ENCODE measurements at places on chromosomes 2 and 18. TPM values are rescaled to one million over a fixed set of nuclear protein-coding genes. Genes with fewer than 3 reads are reported as not detected.

Gene CEBPZ
- 13.5 TPM for total RNA-seq

Gene SERPINB12
- total RNA-seq = not detected

Gene SKOR2
- not detected for total RNA-seq

Gene TRMT61B
- total RNA-seq = 8.8 TPM

Gene C18orf54
- 1.1 TPM for total RNA-seq

DNA sequence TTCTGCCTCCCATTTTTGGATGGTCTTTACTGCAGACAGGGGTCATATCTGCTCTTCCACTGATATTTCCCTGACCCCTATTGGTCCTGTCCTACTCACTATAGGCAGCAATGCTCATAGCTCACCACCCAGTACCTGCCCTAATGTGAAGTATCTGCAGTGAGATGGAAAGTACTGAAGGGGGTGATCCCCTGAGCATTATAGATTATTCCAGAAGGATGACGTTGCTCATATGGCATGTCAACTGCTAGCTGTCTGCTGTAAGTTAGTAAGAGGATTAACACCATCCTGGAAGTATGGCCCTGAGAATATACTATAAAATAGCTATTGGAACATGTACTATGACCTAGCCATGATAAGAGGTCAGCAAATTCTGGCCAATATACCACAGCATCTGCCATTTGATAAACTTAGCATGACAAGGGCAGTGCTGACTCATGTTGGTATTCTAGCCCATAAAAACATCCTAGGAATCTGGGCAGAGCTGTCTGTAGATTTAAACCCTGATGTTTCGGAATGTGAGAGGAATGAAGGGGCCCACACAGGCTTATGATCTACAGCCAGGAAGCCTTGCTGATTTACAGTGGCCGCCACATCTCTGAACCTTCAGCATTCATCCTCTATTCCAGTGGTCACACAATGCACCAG is 451.4 kb downstream of the TNS1 start:
- H3K27ac ChIP-seq = no peak overlapping the region
- no peaks in the 10 kb centered on the region for H3K27me3 ChIP-seq
- DNase-seq = no peak

DNA sequence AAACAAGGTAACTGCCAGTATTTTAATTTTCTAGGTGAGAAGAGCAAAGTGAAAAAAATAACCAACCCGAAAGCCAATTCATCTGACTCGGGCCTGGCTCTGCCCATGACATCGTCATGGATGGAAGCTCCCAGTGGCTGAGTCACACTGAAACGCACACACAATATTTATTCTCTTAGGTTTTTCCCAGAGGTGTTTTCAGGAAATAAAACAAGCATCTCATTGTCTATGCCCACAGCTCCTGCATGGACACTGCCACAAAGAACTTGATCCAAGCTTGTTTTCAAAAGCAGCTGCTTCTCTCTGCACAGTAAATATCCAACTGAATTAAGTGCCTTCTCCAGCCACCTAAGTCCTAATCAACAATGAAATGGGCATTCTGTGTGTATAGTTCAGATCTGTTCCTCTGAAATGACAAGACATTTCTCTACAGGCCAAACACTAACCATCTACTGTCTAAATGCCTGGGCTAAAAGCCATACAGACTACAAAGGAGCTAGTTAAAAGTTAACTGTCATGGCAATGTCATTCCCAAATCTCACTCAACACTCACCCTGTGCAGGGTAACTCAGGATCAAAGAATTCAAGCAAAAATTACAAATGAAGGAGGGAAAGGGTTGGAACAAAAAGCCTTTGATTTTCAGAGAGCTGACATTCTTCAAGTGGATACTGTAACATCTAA is 62.9 kb downstream of the RPL31 start:
- no peaks in the 10 kb centered on the region for H3K36me3 ChIP-seq
- no peak overlapping the region for H3K27ac ChIP-seq
- no peaks in the 10 kb centered on the region for H3K4me1 ChIP-seq
- no peak overlapping the region for H3K4me3 ChIP-seq

- no peaks in the 10 kb centered on the region for H3K27me3 ChIP-seq
- H3K4me1 ChIP-seq = no peaks in the 10 kb centered on the region
- no peak for DNase-seq
- H3K4me3 ChIP-seq = no peak overlapping the region
- no peak overlapping the region for H3K27ac ChIP-seq
These were observed 251.9 kb upstream of the CHAC2 start for GRCh38 chr2:53515435-53516332.

GRCh38 chr18:49682173-49682802 is 120.4 kb downstream of the LIPG start:
- no peak for DNase-seq
- H3K4me1 ChIP-seq = no peaks in the 10 kb centered on the region
- no peaks in the 10 kb centered on the region for H3K27me3 ChIP-seq
- no peaks in the 10 kb centered on the region for H3K36me3 ChIP-seq

GRCh38 chr18:30277676-30278075 is 764.9 kb downstream of the DSC3 start:
- no peak for DNase-seq
- H3K27ac ChIP-seq = no peak overlapping the region
- H3K4me1 ChIP-seq = no peaks in the 10 kb centered on the region
- no peak overlapping the region for H3K4me3 ChIP-seq

DNA sequence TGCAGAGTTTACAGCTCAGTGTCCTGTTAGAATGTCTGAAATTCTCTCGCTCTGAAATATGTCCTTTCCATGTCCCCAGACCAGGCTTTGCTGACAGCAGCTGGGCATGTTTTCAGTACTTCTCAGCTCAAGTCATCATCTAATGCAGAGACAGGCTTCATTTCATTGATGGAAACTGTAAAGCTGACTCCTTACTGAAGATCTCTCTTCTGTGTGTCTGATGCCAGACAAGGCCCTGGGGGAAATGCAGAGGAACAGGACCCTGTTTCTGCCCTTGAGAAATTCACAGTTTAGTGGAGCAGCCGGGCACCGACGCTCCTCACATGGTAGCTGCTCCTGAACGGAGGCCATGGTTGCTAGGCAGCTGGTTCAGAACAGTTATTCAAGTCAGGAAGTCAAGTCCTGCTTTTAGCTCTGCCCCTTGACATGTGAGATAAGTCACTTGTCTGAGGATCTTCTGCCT is 24.6 kb upstream of the FZD7 start:
- no peaks in the 10 kb centered on the region for H3K36me3 ChIP-seq
- DNase-seq = no peak
- H3K27me3 ChIP-seq = no peaks in the 10 kb centered on the region
- H3K27ac ChIP-seq = no peak overlapping the region
- no peak overlapping the region for H3K4me3 ChIP-seq
- H3K4me1 ChIP-seq = no peaks in the 10 kb centered on the region

DNA sequence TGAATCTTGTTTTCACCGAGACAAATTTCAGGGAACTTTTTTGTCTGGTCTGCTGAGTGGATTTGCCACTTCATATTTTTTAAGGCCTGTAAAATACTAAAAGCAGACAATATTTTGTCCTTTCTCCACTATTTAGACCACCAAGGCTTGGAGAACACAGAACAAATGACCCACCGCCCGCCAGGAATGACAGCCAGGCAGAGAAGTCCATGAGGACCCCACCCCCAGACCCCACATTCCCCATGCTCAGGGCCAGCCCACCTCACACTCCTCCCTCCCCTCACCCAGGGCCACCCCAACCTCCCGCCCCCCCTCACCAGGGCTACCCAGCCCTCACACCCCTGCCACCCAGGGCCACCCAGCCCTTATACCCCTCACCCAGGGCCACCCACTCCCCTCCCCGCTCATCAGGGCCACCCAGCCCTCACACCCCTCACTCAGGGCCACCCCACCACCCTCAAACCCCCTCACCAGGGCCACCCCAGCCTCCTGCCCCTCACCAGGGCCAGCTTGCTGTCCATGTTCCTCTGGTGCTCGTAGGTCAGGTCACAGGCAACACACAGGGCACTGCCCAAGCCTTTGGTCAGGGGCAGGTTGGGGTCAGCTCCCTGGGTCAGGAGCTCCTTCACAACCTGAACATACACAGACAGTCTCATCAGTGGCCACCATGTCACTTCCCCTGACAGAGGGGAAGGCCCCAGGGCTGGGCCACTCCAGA is 50.6 kb downstream of the ANKMY1 start:
- DNase-seq = no peak
- no peak overlapping the region for H3K27ac ChIP-seq
- no peaks in the 10 kb centered on the region for H3K4me1 ChIP-seq

- H3K27me3 ChIP-seq = no peaks in the 10 kb centered on the region
- H3K4me1 ChIP-seq = no peaks in the 10 kb centered on the region
- no peak overlapping the region for H3K27ac ChIP-seq
- DNase-seq = no peak
These were observed 208.1 kb downstream of the NCKAP5 start for GRCh38 chr2:133360190-133360589.

DNA sequence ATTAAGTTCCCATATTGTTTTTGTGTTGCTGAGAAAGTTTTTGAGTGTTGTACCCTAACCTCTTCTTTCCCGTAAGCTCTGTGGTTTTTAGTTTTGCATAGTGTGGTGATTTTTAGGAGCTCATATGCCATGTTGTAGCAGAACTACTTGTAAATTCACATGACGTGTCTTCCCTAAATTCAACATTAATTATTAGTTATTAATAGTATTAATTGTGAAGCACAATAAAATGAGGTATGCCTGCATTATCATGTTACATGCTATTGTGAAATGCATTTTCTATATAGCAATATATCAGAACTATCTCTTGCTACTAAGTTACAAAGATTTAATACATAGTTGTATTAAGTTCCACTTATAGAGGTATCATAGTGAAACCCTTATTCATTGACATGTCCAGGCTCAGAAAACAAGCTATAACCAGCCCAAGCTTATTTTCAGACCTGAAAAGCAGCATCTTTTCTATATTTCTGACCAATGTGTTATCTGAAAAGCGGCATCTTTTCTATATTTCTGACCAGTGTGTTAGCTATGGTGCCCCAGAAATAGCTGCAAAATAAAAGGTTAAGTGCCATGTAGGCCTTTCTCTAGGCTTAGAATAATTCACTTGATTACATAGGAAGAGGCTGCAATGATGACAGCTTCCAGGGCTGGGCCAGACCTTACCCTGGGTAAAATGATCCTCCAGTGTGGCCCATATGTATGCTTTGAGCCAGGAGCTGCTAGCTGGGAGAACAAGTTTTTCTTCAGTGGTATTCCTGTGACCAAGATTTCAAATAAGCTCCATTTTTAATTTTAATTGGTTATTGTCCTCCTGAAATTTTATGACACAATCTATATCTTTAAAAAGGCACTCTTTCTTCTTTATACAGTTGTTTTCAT is 21.6 kb downstream of the EPAS1 start:
- H3K27me3 ChIP-seq = no peaks in the 10 kb centered on the region
- no peak for DNase-seq
- no peak overlapping the region for H3K4me3 ChIP-seq
- peak overlapping the region; percentile 95 for H3K27ac ChIP-seq
- peaks cover 89% of the 10 kb centered on the region for H3K4me1 ChIP-seq

DNA sequence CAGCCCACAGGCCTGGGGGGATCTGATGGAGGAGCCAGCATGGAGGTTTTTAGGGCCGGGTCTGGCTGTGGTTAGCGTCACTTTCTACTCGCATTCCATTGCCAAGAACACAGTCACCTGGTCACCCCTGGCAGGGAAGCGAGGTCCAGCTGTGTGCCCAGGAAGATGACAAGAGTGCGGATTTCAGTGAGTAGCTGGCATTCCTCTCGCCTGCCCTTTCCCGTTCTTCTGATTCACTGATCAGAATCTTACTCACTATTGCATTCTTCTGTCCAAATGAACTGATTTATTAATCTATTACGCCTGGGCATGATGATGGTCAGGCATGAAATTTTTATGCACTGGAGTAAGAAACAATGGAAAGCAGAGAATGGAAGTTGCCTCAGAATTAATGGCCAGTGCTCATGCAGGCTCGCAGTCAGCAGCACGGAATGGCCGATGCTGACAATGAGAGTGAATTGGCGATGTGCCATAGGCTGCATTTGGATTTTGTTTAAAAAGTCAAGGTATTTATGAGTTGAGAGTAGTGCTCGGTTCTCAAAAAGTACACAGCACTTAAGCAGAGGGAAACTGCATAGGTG is 76.4 kb upstream of the MGAT5 start:
- no peak overlapping the region for H3K27ac ChIP-seq
- no peak overlapping the region for H3K4me3 ChIP-seq
- H3K4me1 ChIP-seq = peaks cover 19% of the 10 kb centered on the region

DNA sequence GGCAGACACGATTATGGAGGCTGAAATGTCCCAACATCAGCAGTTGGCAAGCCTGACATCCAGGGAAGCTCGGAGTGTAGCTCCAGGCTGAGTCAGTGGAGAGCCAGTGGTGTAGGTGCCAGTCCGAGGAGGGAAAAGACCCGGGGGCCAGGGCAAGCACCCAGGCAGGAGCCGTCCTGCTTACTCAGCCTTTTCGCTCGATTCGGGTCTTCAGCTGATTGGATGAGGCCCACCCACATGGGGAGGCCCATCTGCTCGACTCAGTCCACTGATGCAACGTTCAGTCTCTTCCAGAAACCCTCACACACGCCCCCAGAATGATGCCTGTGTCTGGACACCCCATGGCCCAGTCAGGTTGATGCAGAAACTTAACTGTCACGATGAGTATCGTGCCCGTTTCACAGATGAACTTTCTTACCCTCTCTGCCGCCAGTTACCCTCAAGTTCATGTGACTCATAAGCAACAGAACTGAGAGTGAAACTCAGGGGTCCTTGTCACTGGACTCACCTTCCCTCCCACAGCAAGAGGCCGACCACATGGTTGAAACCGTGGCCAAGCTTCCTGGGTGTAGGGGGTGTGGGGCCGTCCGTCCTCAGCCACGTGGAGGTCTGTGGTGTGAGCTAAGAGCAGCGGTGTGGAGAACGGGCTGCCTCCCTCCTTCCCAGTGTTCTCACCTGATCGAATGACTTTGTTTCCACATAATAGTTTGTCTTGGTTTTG is 197.4 kb upstream of the HDAC4 start:
- no peak overlapping the region for H3K27ac ChIP-seq
- no peaks in the 10 kb centered on the region for H3K4me1 ChIP-seq
- no peaks in the 10 kb centered on the region for H3K36me3 ChIP-seq
- H3K27me3 ChIP-seq = no peaks in the 10 kb centered on the region
- peak; percentile 20 for DNase-seq

GRCh38 chr18:68454511-68455228 is 260.2 kb downstream of the TMX3 start:
- no peaks in the 10 kb centered on the region for H3K4me1 ChIP-seq
- no peaks in the 10 kb centered on the region for H3K27me3 ChIP-seq
- no peak for DNase-seq
- no peaks in the 10 kb centered on the region for H3K36me3 ChIP-seq
- H3K4me3 ChIP-seq = no peak overlapping the region

DNA sequence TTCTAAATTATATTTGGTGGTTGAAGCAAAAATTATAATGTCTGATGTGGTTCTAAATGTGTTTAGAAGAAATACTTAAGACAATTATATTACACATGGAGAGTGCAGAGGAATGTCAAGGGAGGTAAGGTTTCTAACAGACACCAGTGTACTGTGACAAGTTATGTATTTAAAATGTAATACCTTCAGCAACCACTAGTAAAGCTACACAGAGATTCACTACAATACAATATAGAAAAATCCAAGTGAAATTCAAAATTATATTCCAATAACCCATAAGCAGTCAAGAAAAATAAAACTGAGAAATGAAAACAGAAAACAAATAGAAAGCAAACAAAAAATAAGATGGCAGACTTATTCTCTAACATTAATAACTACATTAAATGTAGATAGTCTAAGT is 249.5 kb upstream of the KLHL14 start:
- no peaks in the 10 kb centered on the region for H3K36me3 ChIP-seq
- no peaks in the 10 kb centered on the region for H3K4me1 ChIP-seq
- no peak for DNase-seq
- no peaks in the 10 kb centered on the region for H3K27me3 ChIP-seq
